H9 (cell line): ENCODE measurements at places on chromosomes 6 and 20. TPM values are rescaled to one million over a fixed set of nuclear protein-coding genes. Genes with fewer than 3 reads are reported as not detected.

Gene GRIK2
- total RNA-seq = 0.70 and 0.90 TPM in 2 replicates

Gene TREML1
- total RNA-seq = not detected in 2 replicates

Gene TREML4
- total RNA-seq = not detected in 2 replicates

Gene TPD52L2
- total RNA-seq = 94.1 and 98.4 TPM in 2 replicates

Gene RRAGD
- 8.3 and 10.6 TPM in 2 replicates for total RNA-seq

Gene FGD2
- total RNA-seq = 0.09 and 0.13 TPM in 2 replicates

Gene ADGRB3
- 0.22 and 0.37 TPM in 2 replicates for total RNA-seq
